ENCODE measurements at places on chromosomes 11 and 22.

GRCh38 chr11:92259861-92260260, 35.2 kb downstream of the FAT3 start:
- no peak for DNase-seq

DNA sequence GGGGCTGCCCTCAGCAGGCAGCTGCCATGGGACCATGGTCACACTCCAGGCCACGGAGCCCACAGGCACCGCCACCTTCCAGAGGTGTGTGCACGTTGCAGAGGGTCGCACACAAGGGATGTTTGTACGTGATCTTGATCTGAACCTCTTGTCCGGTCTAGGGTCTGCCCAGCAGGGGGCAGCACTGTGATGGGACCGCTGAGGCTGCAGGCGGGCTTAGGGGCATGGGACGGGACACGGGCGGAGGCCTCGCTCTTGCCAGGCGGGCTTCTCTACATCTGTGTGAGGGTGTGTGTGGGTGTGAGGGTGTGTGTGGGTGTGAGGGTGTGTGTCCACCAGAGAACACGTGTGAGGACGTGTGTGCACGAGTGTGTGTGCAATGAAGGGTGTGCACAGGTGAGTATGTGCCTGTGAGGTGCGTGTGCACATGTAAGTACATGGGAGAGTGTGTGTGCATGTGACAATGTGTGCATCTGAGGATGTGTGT, 52.4 kb downstream of the CACNA1I start:
- peak; percentile 49 for DNase-seq

GRCh38 chr11:57055744-57056143, 67.0 kb downstream of the OR5AK2 start:
- no peak for DNase-seq

- peak; percentile 25 for DNase-seq
These were observed 1.7 kb upstream of the RTN4RL2 start for GRCh38 chr11:57458410-57459163.

GRCh38 chr11:8937159-8937558, 4.4 kb upstream of the C11orf16 start:
- DNase-seq, result no peak

DNA sequence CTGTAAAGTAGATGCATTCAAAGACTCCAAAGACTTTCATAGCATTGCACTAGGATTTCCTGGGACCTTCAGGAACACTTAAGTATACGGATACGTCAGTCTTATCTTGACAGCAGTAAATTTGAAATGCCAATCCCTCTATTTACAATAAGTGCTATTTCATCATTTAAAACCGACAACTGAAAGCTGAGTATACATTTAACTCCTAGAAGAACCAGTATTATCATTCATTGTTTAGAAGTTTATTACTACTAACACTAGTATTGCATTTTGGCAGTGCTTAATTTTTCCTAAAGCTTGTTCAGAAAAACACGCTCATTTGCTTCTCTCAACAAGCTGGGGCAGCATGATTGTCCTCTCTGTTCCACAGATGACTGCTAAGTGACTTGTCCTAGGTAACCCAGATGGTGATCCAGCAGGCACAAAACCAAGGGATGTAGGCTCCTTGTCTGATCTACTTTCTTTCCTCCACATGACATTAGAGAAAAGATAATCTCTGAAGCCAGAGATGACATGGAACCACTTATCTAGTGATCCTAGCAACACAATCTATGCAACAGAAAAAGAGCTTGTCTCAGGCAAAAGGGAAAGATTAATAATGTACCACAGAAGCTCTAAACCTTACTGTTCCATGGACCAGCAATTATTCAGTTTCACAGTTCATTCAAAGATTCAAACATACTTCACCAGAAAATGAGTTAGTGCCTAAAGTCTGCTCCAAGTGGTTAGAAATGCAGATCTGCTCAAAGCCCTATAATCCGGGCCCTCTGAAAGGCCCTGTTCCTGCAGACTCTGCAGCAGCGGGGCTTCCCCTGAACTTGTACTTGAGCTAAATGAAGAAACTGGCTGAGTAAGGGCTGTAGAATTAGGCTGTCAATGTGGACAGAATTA, 5.2 kb downstream of the MAML2 start:
- DNase-seq, result no peak

DNA sequence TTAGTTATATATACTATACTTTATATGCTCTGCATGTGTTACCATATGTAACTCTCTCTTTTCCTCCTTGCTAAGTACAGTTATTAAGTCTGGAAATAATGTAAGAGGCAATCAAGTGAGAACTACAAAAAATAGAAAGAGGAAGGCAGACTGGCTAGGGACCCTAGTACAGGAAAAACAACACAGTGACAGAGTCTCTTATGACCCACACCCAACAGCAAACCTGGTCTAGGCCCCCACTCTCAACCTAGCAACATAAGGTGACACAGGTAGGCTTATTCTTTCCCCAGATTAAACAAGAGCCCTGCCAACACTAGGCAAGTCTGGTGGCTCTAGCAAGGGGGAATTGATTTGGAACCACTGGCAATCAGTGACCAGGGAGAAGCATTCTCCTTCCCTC, 116.1 kb downstream of the CYP2R1 start:
- no peak for DNase-seq

- DNase-seq, result no peak
These were observed 458.0 kb upstream of the ARHGAP42 start for GRCh38 chr11:100229086-100229485.

DNA sequence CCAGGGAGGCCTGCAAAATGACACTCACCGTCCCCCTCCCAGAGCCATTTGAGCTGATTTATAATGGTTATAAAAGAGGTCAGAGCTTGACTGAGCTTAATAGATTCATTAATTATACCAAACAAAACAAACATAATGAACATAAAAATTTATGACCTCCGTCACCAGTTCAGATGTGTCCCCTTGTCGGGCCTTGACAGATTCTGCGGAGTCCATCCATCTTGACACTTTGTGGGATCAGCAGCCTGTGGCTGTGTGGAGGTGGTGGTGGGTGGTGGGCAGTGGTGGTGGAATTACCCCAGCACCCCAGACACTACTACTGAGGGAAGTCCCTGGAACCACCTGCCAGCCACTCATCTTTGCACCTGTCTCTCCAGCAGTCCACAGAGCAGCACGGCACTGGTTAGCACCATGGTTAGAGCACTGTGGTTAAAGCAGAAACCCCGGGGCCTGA, 83.5 kb downstream of the DSCAML1 start:
- no peak for DNase-seq

DNA sequence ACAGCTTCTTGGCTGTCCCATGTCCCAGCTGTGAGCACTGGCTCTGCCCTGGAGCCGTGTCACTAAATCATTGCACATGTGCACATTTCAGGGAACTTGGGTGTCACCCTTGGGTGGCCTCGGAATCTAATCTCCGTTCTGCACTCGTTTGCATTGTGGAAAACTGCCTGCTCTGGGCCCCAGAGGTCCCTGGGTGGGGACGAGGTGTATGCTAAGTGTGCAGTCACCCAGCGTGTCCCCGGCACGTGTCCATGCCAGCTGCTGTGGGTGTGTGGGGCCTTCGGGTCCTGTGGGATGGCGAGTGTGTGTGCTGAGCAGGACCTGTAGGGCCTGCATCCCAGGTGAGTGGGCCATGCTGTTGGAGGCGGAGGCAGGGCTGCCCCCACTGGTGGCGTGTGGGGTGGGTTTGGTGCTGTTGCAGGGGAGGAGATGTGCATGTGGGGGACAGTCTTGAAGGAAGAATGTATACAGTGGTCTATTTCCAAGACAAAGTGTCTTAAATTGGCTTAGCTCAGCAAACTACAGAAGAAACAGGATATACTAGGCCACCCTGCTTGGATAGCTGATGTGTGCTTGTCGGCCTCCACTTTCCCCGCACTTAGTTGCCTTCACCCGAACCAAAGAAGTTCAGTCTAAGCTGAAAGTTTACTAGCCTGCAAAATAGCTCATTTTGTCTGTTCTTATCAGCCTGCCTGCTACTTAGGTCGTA, 14.6 kb downstream of the TANGO2 start:
- DNase-seq, result no peak

DNA sequence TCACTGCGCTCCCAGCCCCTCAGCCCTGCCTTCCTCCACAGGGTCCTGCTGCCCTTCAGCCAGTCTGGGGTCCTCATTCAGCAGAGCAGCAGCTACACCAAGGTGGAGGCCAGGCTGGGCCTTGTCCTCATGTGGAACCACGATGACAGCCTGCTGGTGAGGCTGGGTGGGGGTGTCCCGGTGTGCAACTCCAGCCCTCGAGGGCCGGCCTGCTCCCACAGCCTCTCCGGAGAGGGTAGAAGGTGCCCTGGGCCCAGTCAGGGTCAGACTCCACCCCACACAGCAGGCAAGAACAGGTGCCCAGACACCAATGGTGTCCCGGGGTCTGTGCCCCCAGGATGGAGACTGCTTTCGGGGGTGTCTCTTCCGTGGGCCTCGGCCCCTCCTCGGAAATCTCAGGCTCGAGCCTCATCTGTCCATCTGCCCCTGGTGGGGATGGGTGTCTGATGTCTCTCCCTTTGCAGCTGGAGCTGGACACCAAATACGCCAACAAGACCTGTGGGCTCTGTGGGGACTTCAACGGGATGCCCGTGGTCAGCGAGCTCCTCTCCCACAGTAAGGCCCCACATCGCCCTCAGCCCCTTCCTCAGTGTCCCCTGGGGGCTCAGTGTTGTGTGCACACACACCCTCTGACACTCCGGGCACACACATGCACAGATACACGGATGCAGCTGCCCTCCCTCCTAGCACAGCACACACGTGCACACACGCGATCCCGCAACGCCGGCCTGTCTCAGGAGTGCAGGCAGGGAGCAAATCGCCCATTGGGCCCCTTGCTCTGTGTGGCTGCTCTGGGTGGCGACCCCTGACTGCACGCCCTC, 4.9 kb downstream of the MUC5AC start:
- DNase-seq, result no peak

- no peak for DNase-seq
These were observed 49.4 kb downstream of the RRAS2 start for GRCh38 chr11:14309425-14310192.

- no peak for DNase-seq
These were observed 56.0 kb downstream of the PACSIN2 start for GRCh38 chr22:42958937-42959336.

- DNase-seq, result no peak
These were observed 8.7 kb upstream of the DGAT2 start for GRCh38 chr11:75759832-75760231.

DNA sequence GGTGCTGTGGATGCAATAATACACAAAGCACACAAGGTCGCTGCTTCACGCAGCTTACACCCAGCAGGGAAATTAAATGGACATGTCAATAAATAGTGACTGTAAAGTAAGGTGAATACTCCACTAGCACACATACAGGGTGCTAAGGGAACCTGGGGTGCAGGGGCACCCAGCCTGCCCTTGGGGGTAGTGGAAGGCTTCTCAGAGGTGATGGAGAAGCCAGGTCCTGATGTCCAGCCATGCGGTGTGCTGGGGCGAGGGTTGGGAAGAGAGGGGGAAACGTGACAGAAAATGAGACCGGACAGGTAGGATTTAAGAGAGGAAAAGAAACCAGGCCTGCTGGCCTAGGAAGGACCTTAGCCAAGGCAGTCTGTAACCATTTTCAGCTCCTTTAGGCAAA, 200.5 kb downstream of the GRIK4 start:
- no peak for DNase-seq

GRCh38 chr11:68047437-68048290, 8.8 kb downstream of the TCIRG1 start:
- no peak for DNase-seq

GRCh38 chr11:46242952-46243795, 34.3 kb upstream of the CREB3L1 start:
- peak; percentile 81 for DNase-seq

DNA sequence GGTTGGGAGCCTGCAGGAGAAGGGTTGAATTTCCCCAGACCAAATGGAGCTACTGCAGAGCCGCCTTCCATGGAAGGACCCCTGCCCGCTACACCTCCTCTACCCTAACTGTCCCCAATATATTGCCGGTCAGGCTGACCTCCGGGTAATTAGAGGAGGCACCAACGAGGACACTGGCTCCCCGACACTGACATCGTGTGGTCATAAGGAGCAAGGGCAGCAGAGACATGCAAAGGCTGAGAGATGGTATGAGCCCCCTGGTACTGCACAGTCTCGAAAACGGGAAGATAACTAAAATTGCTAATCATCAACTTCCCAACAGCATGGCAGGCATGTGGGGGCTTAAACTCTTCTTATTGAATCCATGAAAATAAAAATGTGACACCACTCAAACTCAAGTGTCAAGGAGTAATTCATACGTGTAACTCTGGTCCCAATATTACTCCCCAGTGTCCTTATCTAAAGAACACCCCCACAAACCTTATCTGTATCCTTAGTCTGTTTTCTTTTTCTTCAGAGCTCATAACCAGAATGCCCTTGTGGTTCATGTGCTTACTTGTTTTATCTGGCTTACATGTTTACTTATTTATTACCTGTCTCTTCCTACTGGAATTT, 4.4 kb downstream of the CAVIN3 start:
- DNase-seq, result no peak

- peak; percentile 65 for DNase-seq
These were observed 14.5 kb downstream of the USP35 start for GRCh38 chr11:78203184-78203583.

DNA sequence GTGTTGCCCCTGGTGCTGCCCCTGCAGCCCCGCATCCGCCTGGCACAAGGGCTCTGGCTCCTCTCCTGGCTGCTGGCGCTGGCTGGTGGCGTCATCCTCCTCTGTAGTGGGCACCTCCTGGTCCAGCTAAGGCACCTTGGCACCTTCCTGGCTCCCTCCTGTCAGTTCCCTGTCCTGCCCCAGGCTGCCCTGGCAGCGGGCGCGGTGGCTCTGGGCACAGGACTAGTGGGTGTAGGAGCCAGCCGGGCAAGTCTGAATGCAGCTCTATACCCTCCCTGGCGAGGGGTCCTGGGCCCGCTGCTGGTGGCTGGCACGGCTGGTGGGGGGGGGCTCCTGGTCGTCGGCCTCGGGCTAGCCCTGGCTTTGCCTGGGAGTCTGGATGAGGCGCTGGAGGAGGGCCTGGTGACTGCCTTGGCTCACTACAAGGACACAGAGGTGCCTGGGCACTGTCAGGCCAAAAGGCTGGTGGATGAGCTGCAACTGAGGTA, 278 bp downstream of the ROM1 start:
- DNase-seq, result no peak

DNA sequence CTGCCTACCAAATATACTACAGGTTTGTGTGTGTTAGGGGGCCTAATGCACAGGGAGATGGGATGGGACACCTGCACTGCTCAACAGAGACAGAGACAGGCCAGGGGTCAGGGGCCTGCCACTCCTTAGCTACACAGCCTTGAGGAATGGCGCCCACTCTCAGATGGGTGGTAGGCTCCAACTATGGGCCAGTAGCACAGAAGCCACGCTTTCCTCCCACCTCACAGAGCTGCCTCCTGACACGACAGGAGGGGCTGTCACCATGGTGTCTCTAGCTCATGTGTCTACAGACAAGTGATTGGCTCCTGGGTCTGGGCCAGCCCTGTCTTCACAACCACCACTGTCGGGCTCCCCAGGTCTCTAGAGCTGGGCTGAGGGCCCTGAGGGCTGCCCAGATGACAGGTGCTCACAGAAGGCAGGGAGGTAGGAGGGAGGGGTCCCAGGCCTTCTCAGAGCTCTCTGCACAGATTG, 81.8 kb downstream of the DGCR2 start:
- DNase-seq, result no peak

DNA sequence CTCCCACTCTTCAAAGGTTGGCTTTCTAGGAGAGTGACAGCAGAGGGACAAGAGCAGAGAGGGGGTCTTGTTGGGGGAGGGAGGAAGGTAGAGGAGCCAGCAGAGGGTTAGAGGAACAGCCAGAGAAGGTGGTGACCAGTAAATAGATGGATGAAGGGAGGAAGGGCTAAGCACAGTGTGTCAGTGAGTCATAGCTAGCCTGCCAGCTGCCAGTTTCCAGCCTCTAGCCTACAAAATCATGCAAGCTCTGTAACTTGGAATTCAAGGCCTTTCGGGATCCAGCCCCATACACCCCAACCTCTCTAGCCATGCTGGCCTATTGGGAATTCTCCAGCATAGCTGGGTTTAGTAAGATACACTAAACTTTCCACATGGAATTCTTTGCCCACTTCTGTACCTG, 147.4 kb upstream of the TEAD1 start:
- DNase-seq, result no peak

Measured in effector memory CD4-positive, alpha-beta T cell (primary cell).